ENCODE measurements at places on chromosomes 2 and 18.

DNA sequence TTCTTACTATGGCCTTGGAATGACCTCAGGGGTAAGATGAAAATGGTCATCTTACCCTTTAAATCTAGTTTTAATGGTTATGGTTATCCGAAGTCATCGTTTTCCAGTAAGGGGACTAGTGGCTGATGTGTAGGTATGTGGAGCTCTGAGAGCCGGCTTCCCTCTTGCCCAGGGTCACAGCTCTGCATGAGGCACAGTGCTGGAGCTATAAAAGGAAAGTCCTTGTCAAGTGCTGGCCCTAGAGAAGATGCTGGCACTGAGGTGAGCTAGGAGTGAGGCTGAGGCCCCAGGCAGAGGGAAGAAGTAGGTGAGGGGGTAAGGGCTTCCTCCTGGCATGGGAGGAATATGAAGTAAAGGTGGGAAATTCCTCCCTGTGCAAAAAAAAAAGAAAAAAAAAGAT, 35.0 kb downstream of the SMARCAL1 start:
- DNase-seq = no peak

GRCh38 chr2:121189661-121190381, 95.2 kb downstream of the TFCP2L1 start:
- DNase-seq = no peak

DNA sequence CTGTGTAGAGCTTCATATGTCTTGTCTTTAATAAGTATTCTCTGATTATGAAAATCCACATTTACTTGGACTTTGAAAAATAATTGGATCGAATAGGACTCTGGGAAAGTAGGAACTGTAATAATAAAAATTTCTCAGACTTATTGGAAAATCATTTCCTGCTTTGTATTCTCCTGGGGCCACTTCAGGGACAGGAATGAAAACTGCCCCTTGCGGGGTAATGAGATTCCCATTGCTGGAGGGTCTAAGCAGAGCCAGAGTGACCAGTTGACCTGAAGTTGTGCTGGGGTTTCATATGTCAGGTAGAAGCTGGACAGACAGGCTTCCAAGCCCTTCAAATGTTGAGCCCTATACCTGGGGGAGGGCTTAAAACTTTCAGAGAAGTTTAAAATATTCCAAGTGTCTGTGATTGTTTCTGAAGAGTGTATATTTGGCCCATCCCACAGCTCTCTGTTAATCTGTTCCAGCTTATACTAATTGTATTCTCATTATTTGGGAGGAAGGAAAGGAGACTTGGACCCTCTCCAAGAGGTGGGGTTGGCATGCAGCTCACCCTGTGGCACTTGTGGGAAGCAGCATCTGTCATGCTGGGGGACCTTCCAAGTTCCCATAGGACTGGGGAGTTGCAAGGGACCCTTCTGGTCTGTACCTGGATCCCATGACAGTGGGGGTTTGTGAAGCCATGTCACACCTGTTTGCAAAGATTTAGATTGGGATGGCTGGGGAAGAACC, 268.7 kb upstream of the ATP5MC3 start:
- no peak for DNase-seq

GRCh38 chr2:157326698-157327097, 1.1 kb upstream of the ERMN start:
- DNase-seq = no peak

Data from Jurkat, Clone E6-1 (cell line).